ENCODE measurements at places on chromosomes 3 and 15. TPM values are rescaled to one million over a fixed set of nuclear protein-coding genes. Genes with fewer than 3 reads are reported as not detected.

VGLL3 gene
- total RNA-seq = 51.7 TPM

CCR2 gene
- 1.3 TPM for total RNA-seq

ST3GAL6 gene
- 7.8 TPM for total RNA-seq

MYNN gene
- 18.5 TPM for total RNA-seq

RBP2 gene
- not detected for total RNA-seq

EPB42 gene
- total RNA-seq = not detected

WDR48 gene
- 58.4 TPM for total RNA-seq

EAF2 gene
- 9.3 TPM for total RNA-seq

GRCh38 chr3:71977525-71977924 is 192.6 kb upstream of the PROK2 start:
- DNase-seq = no peak

DNA sequence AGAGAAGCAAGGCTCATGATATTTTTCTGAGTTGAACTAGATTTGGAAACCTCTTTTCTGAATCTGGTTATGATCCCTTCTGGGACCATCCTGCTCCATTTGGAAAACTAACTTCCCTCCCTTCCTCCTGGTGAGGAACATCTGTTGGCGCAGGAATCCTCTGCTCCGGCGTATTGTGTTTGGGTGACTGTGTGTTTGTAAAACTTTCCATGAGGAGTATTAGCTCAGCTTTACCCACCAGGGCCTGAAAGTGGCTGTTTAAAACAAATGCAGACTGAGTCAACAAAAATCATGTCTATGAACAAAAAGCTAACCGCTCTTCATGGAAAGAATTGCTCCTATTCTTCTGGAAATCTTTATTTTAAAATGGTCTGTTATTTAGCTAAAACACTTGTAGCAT is 17.7 kb downstream of the STARD9 start:
- DNase-seq = no peak

DNA sequence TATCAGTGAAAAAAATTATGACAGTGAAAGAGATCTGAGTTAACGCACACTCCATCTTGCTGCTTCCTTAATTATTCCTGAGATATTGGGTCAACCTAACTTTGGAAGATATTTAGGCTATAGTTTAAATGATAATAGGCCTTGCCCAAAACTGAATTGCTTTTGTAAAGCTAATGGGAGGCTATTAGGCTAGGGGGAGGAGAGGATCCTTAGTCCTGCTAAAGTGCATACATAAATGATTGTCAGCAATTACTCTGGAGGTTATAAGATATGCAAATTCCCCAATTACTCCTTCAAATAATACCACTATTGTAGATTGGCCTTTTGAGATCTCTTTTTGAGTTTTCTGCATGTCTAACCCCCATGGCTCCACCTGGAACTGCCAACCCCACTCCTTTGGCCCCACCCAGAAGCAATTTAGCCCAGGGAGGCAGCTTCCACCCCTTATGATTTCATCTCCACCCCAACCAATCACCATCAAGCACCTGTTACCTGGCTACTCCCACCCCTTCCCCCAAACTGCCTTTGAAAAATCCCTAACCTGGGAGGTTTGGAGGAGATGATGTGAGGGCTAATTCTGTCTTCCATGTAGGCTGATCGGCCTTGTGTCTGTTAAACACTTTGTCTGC is 509.3 kb upstream of the TGFBR2 start:
- no peak for DNase-seq

DNA sequence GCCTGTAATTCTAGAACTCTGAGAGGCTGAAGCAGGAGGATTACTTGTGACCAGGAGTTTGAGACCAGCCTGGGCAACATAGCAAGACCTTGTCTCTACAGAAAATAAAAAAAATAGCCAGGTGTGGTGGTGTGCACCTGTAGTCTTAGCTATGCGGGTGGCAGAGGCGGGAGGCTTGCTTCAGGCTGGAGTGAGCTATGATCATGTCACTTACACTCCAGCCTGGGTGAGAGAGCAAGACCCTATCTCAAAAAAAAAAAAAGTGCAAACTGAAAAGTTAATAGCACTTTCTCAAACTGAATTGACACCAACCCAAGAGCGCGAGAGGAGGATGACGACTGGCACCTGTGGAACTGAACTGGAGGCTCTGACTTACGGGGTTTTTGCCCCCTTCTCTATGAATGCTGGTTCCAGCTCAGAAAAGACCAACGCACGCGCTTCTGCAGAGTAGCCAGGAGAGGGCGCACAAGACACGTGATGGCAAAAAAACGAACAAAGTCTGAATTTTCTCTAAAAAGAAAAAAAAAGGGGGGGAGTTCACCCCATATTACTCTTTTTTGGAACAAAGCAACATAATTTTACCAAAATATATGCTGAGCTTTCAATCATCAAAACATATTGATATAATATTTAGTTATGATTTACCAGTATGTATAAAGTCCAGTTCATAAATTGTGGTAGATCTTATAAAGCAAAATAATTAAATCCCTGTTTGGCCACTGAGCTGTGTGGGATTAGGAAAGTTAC is 23.7 kb downstream of the CFAP92 start:
- DNase-seq = no peak

DNA sequence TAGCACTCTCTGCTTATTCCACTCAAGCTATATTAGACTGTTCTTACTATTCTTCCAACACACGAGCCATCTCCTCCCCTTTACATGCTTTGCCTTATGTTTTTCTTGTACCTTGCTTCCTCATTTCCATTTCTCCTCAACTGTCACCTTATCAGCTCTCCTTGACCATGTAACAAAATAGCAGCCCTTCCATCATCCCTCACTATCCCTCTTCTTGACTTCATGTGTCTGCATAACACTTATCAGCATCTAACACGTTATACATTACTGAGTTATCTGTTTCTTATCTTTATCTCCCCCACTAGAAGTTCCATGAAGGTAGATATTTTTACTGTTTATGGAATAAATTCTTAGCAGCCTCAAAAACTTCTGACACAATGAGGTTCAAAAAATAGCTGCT is 45.3 kb downstream of the TRPM7 start:
- DNase-seq = no peak

DNA sequence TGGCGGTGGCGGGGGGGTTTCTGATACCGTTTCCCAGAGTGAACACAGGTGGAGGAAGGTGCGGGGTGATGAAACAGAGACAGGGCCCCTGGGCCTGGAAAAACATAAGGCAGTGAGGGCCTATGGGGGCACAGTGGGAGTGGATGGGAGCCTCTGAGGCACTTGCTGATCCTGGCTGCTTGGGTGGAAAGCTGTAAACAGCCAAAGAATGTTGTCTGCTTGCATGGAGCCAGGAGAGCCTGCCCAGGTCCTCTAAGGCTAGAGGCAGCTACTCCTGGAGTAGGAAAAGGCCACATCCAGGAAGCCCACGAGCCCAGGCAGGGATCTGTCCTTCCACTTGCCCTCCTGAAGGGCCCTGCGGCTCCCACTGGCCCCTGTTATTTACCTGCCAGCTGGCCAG is 2.9 kb upstream of the SEMA3B start:
- DNase-seq = no peak

- DNase-seq = no peak
Measured at GRCh38 chr3:196654735-196655090, 15.2 kb downstream of the NRROS start.

- no peak for DNase-seq
Measured at GRCh38 chr3:105860641-105861040, 8.2 kb downstream of the CBLB start.

All from ureter (tissue), 1 donor.